ENCODE measurements at places on chromosomes 7 and 10. TPM values are rescaled to one million over a fixed set of nuclear protein-coding genes. Genes with fewer than 3 reads are reported as not detected.

LRRTM3 gene
- total RNA-seq: not detected

DNA sequence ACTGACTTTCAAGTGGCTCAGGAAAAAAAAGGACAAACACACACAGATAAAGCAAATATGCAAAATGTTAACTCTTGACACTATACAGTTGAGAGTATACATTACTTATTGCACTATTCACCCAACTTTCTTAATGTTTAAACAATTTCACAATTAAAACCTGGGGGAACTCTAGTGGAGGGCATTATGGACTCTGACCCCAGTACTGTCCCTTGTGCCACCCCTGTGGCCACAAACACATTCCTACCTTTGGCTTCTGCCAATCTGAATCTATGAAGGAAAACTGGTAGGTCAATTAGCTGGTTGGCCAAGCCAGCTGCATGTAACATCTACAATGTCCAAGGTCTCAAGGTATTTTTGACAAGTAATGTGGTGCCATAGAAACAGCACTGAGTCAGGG, 7.5 kb upstream of the FGFR2 start:
- no peak for DNase-seq

PPP1R17 gene
- total RNA-seq: not detected

DNA sequence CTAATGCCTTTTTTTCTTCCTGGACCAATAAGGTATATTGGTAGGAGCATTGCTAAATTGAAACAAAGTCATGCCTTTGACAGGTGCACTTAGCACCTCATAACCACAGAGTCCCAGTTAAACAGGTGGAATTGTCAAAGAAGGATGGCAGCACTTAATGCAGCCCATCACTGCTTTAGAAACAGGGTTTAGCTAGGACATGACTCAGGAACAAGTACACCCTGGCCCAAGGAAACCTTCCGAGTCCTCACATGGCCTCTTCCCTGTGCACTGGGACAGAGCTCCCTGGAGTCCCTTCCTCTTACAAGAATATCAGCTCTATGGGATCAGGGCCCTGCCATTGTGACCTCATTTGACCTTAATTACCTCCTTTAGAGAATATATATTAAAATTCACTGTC, 382.7 kb downstream of the EXOC4 start:
- no peak for DNase-seq

PRRT4 gene
- 0.63 TPM for total RNA-seq

GRCh38 chr10:68296843-68297663, 34.8 kb upstream of the HNRNPH3 start:
- no peak for DNase-seq

GRCh38 chr7:90966346-90966745, 297.9 kb upstream of the FZD1 start:
- DNase-seq: no peak

DNA sequence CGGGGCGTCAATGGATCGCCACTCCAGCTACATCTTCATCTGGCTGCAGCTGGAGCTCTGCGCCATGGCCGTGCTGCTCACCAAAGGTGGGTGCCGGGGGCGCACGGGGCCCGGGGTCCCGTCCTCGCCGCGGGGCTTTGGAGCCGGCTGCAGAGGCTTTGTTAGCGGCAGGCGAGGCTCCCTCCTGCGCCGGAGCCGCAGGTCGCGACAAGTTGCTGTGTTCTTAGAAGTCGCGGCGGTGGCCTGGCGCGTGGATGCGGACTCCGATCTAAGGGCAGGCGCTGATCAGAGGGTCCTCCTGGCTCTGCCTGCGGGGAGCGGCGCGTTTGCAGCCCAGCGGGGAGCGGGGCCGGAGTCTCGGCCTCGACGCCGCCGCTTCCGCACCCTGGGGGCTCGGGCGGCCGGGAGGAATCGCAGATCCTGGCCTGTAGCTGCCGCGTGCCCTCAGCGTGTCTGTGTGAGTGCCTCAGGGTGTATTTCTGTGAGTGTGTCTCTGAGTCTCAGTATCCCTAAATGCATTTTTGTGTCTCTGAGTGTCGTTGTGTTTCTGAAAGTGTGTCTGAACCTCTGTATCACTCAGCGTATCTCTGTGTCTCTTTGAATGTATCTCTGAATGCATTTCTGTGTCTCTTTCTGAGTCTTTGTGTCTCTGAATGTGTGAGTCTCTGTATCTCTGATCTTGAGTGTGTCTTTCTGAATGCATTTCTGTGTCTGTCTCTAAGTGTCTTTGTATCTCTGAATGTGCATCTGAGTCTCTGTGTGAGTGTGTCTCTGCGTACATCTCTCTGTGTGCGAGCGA, 766 bp downstream of the BAMBI start:
- DNase-seq: peak; percentile 22

DNA sequence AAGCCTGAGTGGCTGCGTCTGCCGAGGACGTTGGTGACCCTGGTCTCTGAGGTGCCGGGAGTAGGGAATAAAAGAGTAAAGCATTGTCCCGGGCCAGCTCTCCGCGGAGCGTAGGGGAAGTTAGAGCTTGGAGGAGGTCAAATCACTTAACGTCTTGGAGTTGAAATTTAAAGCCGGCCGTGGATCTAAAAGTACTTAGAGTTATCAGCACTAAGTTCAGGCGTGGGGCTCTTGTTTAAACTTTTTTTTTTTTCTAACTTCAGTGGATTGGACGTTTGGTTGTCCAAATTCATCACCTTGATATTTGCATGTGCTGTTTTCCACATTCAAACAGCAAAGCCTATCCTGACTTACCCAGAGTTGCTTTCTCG, 700 bp downstream of the NIPSNAP2 start:
- no peak for DNase-seq

DNA sequence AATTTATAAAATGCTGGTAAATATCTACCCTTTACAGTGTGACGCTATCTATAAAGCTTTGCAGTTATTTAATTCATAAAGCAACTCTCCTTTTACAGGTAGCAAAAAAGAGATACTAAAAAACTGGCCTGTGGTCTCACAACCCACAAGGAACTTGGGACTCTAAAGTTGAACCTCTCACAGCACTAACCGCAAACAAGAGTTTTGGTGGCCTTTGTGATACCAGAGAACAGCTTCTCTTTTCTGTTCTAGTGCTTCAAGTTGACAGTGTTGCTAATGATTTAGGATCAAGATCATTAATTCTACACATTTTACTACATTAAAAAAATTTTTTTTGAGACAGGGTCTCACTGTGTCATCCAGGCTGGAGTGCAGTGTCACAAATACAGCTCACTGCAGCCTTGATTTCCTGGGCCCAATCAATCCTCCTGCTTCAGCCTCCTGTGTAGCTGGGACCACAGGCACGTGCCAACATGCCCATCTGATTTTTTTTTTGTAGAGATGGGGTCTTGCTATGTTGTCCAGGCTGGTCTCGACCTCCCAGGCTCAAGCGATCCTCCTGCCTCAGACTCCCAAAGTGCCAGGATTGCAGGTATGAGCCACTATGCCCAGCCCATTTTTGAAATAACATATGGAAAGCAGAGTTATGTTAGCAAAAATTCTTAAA, 56.0 kb upstream of the ST8SIA6 start:
- no peak for DNase-seq

- DNase-seq: no peak
These were observed 57.0 kb downstream of the SHTN1 start for GRCh38 chr10:116947841-116948529.

GRCh38 chr7:91164506-91164905, 99.7 kb upstream of the FZD1 start:
- DNase-seq: no peak

FASTK gene
- total RNA-seq: 121 TPM

Measured in mucosa of gallbladder (tissue), 1 donor.